ENCODE measurements at places on chromosomes 7 and 10.

DNA sequence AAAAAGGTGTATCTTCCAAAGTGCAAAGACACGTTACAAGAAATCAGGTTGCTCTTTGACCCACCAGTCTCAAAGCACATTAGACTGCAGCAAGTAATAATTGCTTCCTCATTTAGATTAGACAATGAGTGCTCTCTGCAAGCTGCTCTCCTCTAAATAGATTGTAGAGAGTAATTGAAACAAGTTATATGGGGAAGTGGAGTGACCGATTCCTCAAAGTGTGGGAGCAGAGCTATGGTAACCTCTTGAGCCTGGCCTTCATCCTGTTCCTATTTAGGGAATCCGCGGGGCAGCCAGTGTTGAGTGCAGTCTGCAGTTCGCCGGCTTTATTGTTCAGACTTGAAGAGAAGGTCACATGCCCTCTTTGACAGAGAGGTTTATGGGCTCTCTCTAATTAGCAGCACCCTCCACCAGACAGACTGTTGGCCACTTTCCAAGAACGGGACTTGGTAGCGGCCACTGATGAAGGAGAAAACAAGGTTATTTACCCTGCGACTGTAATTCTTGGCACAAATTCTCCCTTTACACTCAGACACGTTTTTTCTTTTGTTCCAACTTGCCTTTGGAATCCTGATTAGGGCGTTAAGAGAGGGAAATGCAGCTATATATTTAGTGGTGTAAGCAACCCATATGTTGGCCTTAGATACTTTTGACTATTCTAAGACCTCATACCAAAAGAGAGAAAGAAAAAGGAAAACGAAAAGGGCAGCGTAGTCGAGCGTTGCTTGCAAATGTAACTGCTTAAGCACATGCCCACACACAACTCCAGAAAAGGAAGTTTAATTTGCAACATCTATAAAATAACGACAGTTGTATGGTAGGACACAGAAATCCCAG, 107.5 kb downstream of the REEP3 start:
- peak; percentile 95 for DNase-seq

GRCh38 chr10:29144126-29144525, 144.7 kb upstream of the LYZL1 start:
- no peak for DNase-seq

DNA sequence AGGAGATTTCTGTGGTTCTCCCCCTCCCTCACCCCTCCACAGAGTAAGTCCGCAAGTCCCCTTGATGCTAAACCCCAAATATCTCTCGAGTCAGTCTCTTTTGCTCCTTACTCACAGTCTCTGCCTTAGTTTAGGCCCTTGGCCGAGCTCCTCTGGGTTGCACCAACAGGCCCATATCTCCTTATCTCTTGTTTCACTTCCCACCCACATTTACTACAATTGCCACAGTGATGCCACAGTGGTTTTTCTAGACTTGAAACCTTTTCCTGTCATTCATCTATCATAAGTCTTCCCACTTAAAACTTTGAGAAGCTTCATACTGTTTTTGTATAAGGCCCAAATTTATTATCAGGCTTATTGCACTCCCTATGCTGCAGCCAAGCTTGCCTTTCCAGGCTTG, 23.4 kb upstream of the NME8 start:
- no peak for DNase-seq

DNA sequence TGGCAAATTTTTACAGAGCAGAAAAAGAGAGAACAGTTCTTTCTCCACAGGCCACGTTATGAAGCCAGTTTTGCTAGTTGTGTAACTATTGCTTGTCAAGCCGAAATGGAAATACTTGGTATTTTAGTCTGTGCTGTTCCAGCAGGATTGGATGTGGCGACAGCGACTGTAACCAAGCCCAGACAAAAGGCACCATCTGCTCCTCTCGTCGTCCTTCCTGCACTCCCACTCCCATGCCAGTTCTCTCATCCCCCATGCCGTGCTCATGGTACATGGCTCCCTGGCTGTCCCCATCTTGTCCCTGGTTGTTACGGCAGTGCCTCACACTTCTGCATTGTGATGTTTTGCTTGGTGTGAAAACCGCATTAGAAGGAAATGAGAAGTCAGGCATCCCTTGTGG, 185.7 kb upstream of the FZD8 start:
- no peak for DNase-seq

GRCh38 chr10:5596611-5597341, 69.6 kb downstream of the ASB13 start:
- DNase-seq = no peak

GRCh38 chr7:121608785-121609184, 212.7 kb upstream of the FAM3C start:
- no peak for DNase-seq

- DNase-seq = no peak
Measured at GRCh38 chr7:142992427-142992826, 30.3 kb upstream of the KEL start.
